Muscle of leg (tissue), 16 donors: ENCODE measurements at places on chromosomes 5 and 9. TPM values are rescaled to one million over a fixed set of nuclear protein-coding genes. Genes with fewer than 3 reads are reported as not detected.

GRCh38 chr5:9500625-9501024, 45.2 kb downstream of the SEMA5A start:
- no peaks in the 10 kb centered on the region for H3K36me3 ChIP-seq
- peaks cover 17% of the 10 kb centered on the region for H3K4me1 ChIP-seq
- no peak overlapping the region for H3K4me3 ChIP-seq
- H3K27ac ChIP-seq, result no peak overlapping the region

GRCh38 chr9:9901624-9902023, 711.2 kb downstream of the PTPRD start:
- no peaks in the 10 kb centered on the region for H3K27me3 ChIP-seq
- H3K4me1 ChIP-seq, result no peaks in the 10 kb centered on the region
- no peak for DNase-seq
- H3K36me3 ChIP-seq, result no peaks in the 10 kb centered on the region

DNA sequence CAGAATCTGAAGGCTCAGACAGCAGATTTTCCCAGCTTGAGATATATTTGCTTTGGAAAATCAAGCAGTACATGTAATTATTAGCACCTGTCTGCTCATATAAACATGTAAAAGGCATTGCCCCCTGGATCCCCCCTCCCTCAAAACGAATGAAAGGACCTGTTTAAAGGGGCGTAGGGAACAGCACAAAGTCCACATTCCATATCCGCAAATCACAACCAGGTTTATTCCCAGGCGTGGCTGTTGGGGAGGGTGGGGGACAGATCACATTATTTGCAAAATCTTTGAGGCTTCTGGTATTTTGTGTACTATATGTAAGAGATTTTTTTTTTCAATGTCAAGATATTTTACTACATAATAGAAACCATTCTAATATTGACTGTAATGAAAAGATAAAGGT, 8.7 kb upstream of the MRPS2 start:
- no peak overlapping the region for H3K4me3 ChIP-seq
- no peaks in the 10 kb centered on the region for H3K27me3 ChIP-seq
- H3K36me3 ChIP-seq, result peaks cover 12% of the 10 kb centered on the region
- no peak overlapping the region for H3K27ac ChIP-seq

DNA sequence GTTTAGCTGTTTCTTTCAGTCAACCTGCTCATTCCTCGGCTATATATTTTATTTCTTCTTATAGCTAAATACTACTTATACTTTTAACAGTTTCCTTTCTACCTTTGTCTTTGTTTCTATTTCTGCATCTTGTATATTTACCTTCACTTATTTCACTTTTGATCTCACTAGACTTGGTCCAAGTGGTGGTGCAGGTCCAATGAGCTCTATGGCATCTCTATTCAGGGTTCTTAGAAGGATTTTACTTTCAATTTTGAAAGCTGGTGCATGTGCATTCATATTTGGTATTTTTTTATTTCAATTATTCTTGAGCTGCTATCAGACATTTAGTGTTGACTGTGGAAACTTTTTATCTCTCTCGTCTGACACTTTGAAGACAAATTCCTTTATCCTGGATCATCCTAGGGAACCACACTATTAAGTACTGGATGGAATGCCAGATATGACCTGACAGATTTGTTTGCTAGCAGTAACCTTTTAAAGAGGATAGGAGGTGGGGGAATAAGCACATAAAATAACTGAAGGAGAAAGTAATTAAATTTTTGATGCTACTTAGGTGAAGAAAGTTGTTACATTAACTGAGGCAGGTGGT, 123.1 kb upstream of the PJA2 start:
- H3K27ac ChIP-seq, result no peak overlapping the region
- H3K4me3 ChIP-seq, result no peak overlapping the region

GRCh38 chr5:159330131-159330800, at the start of gene IL12B:
Gene IL12B (minus strand): TSS chr5:159330487. CDS start chr5:159326782, 3,705 bp downstream.
- peaks cover 7% of the 10 kb centered on the region for H3K4me1 ChIP-seq
- H3K4me3 ChIP-seq, result peak within 1 kb of the TSS; percentile 41
- H3K27me3 ChIP-seq, result peaks cover 16% of the 10 kb centered on the region
- H3K27ac ChIP-seq, result no peak within 1 kb of the TSS
- H3K36me3 ChIP-seq, result no peaks in the 10 kb centered on the region

DNA sequence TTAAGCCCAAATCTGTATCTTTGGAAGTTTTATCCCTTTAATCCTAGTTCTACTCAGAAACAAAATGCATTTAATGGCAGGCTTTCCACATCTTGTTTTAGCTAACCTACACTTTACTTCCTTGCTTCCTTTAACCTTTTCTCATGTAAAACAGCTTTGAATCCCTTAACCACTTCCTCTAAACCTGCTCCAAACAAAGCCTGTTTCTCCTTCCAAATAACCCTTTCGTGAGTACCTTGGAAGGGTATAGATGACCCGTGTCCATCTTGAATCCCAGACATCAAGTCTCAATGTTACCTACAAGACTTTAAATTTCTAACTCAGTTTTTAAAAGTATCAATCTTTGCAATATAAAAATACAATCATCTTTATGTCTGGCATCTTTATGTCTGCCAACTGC, 78.4 kb downstream of the DROSHA start:
- H3K36me3 ChIP-seq, result peaks cover 31% of the 10 kb centered on the region
- H3K27me3 ChIP-seq, result no peaks in the 10 kb centered on the region
- no peaks in the 10 kb centered on the region for H3K4me1 ChIP-seq
- H3K4me3 ChIP-seq, result no peak overlapping the region

GRCh38 chr9:34796924-34797323, 87.0 kb upstream of the CCL21 start:
- H3K4me1 ChIP-seq, result no peaks in the 10 kb centered on the region
- H3K36me3 ChIP-seq, result no peaks in the 10 kb centered on the region
- H3K4me3 ChIP-seq, result no peak overlapping the region
- no peak for DNase-seq
- no peaks in the 10 kb centered on the region for H3K27me3 ChIP-seq
- H3K27ac ChIP-seq, result no peak overlapping the region

DNA sequence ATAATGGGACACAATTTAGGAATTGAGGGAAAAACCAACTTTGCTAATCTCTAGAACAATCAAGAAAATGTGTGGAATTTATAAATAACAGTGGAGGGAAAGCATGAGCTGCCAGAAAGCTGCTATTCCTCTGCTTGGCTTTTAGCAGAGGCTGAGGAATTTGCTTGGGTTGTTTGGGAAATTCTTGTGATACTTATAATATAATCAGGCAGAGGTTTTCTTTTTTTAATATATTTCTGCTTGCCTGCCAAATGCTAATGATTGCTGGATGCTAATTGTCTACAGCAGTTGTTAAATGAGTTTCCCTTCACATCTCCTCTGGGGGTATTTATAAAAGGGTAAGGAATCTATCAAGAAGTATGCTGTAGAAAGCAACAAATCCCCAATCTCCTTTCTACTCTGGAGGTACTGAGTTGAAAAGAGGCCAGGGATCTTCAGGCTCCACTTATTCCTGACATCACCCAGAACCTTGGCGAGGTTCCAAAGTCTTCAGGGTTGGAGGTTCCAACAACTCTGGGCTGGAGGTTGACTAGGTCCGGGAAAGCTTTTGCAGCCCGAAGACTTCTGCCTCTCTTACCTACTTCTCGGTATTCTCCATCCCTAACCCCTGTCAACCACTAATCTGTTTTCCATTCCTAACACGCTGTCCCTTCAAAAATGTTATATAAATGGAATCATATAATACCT, 60.4 kb upstream of the TMED7 start:
- no peak overlapping the region for H3K4me3 ChIP-seq
- H3K27me3 ChIP-seq, result no peaks in the 10 kb centered on the region
- H3K27ac ChIP-seq, result peak overlapping the region; percentile 53
- peaks cover 5% of the 10 kb centered on the region for H3K4me1 ChIP-seq

- H3K4me1 ChIP-seq, result peaks cover 18% of the 10 kb centered on the region
- peak overlapping the region; percentile 75 for H3K4me3 ChIP-seq
- H3K36me3 ChIP-seq, result no peaks in the 10 kb centered on the region
- peak; percentile 46 for DNase-seq
Observed at GRCh38 chr9:135960411-135961276, 529 bp downstream of the UBAC1 start.

- no peak overlapping the region for H3K4me3 ChIP-seq
- H3K27ac ChIP-seq, result no peak overlapping the region
- peaks cover 4% of the 10 kb centered on the region for H3K36me3 ChIP-seq
Observed at GRCh38 chr5:141534492-141535213, 45.8 kb downstream of the PCDHGC5 start.

DNA sequence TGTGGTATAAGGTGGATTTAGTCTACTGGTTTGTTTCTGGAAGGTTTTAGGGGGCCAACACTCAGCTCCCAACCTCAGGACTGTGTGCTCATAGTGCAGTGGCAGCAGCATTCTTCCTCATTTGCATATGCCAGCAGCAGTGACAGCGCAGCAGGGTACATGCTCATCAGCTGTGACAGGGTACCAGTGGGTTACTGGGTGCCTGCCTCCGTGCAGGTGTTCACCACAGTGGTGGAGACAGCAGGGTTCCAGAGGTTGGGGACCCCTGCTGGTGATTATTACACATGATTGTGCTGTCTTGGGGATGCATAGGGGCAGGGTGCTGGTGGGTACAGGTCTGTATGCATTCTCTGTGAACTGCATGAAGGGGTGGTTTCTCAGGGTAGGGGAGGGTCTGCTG, 45.5 kb upstream of the IFNE start:
- H3K36me3 ChIP-seq, result no peaks in the 10 kb centered on the region
- H3K27me3 ChIP-seq, result no peaks in the 10 kb centered on the region
- DNase-seq, result no peak
- H3K27ac ChIP-seq, result no peak overlapping the region

GRCh38 chr9:4839470-4839912, 46.7 kb downstream of the RCL1 start:
- H3K36me3 ChIP-seq, result peaks cover 31% of the 10 kb centered on the region
- H3K4me3 ChIP-seq, result no peak overlapping the region
- H3K27me3 ChIP-seq, result no peaks in the 10 kb centered on the region
- H3K4me1 ChIP-seq, result peaks cover 4% of the 10 kb centered on the region
- no peak overlapping the region for H3K27ac ChIP-seq
- no peak for DNase-seq

- no peak for DNase-seq
- H3K36me3 ChIP-seq, result no peaks in the 10 kb centered on the region
- H3K4me3 ChIP-seq, result no peak overlapping the region
- H3K27me3 ChIP-seq, result no peaks in the 10 kb centered on the region
- H3K27ac ChIP-seq, result no peak overlapping the region
- no peaks in the 10 kb centered on the region for H3K4me1 ChIP-seq
Observed at GRCh38 chr9:6147846-6148245, 67.8 kb upstream of the IL33 start.

The DROSHA gene
- polyA plus RNA-seq, result 44.0 TPM

The FOXI1 gene
- not detected for polyA plus RNA-seq

The UAP1L1 gene
- 2.0 TPM for polyA plus RNA-seq

The UNC5A gene
- 1.5 TPM for polyA plus RNA-seq

The IL9 gene
- polyA plus RNA-seq, result not detected

The ERGIC1 gene
- polyA plus RNA-seq, result 97.5 TPM

The ADAMTSL1 gene
- 20.3 TPM for polyA plus RNA-seq
